OCI-LY7 (cell line): ENCODE measurements at places on chromosomes 5 and 9.

DNA sequence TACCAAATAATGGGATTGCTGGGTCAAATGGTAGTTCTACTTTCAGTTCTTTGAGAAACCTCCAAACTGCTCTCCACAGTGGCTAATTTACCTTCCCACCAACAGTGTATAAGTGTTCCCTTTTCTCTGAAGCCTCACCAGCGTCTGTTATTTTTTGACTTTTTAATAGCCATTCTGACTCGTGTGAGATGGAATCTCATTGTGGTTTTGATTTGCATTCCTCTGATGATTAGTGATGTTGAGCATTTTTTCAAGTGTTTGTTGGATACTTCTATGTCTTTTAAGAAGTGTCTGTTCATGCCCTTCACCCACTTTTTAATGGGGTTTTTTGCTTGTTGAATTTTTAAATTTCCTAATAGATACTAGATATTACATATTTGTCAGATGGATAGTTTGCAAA lies 28.4 kb upstream of the SUSD1 start:
- no peak for DNase-seq

GRCh38 chr9:83372957-83373356 lies 165.2 kb downstream of the FRMD3 start:
- DNase-seq, result no peak

DNA sequence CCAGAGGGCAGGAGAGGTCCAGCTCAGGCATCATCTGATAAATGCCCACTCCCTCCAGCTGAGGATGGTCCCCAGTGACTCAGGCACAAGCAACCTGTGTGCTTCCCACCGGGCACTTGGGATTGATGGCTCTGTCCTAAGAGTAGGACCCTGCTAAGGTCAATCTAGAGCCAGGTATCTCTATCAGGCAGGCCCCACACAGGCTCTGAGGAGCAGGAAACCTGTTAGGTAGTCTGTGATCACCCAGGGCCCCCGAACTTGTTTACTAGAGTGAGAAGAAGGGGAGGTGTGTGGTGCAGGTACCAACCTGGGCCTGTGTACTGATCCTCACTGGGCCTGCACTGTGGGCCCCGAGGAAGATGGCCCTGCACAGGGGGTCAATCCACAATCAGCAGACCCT lies 119.6 kb upstream of the FSTL4 start:
- no peak for DNase-seq

DNA sequence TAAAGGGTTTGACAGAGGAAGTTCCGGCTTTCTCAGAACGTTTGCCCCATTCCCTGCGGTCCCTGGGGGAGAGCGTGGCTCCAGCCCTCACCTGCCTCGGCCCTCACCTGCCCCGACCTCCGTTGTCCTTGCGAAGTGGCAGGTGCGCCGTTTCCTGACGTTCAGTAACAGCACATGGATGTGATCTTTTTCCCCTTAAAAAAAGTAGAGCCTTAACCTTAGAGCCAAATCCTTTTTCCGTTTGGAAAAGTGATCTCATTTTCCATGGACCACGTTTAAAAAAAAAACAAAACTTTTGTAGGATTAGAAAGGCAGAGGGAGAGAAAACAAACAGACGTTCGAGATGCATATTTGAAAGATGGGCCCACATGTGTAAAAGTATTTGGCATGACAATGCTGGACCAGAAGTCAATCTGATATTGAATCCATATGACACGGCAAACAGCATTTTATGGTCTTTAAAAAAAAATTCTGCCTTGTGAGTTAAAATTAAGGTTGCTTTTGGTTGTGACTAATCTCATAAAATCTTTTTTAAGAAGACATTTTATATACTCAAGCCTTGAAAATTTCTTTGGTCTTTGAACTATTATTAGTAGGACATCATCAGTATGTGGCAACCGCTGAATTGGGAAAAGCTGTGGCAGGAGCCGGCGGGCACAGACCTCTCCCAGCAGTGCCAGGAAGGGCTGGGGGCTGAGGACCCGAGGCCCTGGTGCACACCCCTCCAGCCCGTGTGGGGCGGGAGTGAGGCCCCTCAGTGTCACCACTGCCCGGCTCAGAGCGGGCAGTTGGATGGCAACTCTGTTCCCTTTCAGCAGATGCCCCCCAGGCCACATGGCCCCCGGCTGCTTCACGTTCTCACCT lies 42.5 kb upstream of the EXOC3 start:
- DNase-seq, result no peak

DNA sequence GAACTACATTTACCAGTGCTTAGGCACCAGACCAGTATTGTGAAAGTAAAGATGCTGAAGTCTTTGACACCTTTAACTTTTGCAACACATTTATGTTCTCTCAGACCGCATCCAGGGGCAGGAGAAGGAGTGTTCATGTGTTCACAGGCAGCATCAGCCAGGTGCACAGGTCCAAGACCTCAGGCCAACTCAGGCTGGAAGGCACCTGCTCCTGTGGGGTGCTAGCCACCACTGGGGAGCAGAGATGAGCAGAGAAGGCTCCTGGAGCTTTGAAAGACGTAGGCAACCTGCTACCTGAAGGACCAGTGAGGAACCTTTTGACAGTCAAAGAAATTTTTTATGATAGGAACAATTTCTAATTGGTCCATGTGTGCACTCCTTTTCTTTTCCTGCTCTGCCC lies 35.6 kb downstream of the DAPK1 start:
- DNase-seq, result peak; percentile 39

DNA sequence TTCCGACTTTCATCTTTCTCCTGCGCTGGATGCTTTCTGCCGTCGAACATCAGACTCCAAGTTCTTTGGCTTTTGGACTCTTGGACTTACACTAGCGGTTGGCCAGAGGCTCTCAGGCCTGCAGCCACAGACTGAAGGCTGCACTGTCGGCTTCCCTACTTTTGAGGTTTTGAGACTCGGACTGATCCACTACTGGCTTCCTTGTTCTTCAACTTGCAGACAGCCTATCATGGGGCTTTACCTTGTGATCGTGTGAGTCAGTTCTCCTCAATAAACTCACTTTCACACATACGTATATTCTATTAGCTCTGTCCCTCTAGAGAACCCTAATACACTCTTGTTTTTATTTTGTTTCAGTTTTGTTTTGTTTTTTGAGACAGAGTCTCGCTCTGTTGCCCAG lies 10.3 kb downstream of the FKBP15 start:
- DNase-seq, result no peak

GRCh38 chr9:107367727-107368502 lies 84.8 kb downstream of the RAD23B start:
- DNase-seq, result no peak

GRCh38 chr5:133664422-133664821 lies 52.1 kb upstream of the FSTL4 start:
- DNase-seq, result no peak

DNA sequence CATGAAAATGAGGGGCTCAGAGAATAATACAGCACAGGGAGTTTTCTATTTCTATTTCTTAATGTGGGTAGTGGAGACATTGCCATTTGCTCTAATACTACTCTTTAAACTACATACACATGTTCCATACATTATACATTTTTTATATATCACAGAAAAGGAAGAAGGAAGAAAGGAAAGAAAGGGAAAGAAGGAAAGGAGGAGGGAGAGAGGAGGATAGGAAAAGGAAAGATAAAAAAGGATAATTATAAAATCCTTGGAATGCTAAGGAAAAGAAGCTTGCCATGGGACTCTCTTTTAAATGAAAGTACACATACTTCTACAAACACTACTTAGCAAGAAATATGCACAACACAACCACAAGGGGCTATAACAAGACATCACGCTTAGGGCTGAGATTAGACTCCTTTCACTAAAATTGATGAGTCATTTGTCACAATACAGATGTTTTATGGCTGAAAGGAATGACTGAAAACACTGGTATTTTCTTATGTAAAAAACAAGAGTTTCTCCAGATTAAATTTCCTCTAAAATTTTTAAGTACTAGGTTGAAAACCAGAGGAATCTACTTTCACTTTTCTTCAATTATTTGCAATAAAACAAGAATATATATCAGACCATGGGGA lies 219.8 kb downstream of the ARL15 start:
- no peak for DNase-seq

- DNase-seq, result no peak
Measured at GRCh38 chr9:93898502-93899426, 56.4 kb downstream of the BARX1 start.

DNA sequence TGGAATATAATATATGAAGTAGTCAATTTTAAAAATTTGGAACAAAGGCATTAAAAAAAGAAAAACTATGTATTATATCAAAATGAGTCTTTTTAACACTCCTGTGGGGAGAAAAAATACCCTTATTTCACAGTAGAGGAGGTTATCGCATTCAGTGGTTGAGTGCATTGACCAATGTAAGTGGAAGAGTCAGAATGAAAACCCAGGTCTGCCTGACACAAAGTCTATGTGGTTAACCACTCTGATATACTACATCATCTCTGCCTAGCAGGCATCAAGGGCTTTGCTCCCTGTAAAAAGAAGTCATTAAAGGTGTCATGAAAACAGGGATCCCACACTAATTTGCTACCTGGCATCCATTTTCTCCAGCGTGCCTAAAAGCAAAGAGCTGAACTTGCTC lies 417.2 kb upstream of the C9orf72 start:
- DNase-seq, result no peak

DNA sequence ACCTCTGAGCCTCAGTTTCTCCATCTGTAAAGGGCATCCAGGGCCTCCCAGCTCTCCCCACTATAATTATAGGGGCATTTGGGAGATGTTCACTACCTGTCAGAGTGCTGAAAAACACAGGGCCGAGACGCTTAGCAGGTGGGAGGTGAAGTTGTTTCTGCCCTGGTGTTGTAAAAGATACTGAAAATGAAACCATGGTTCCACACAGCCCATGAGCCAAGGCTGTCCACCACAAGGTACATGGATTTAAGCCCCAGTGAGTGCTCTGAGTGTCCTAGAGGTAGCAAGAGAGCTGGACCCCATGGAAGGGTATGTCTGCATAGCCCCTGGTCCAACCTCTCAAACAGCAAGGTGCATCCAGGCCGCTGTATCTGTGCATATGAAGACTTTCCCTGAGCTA lies 137.5 kb downstream of the C5orf15 start:
- no peak for DNase-seq

GRCh38 chr5:153704110-153704509 lies 213.6 kb downstream of the GRIA1 start:
- no peak for DNase-seq

DNA sequence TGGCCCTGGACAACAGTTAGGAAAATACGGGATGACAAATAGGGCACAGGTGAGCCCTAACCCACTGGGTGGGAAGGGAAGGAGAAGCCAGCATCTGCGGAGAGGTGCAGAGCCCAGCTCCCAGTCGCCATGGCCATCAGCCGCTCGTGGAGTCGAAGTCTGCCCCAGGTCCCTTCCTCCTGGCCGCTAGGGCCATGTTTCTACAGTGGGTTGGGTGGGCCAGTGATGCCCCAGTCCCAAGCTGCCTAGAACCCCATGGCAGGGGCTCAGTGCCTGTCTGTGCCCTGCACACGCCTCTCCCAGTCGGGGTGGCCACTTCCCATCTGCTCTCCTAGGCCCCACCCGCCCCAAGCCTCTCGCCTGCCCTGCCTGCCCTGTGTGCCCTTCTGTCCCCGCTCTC lies 34.8 kb downstream of the OLFM1 start:
- DNase-seq, result no peak

- no peak for DNase-seq
Measured at GRCh38 chr9:92989561-92989960, 42.2 kb downstream of the FGD3 start.

GRCh38 chr5:71996789-71997188 lies 110.5 kb upstream of the MAP1B start:
- no peak for DNase-seq

DNA sequence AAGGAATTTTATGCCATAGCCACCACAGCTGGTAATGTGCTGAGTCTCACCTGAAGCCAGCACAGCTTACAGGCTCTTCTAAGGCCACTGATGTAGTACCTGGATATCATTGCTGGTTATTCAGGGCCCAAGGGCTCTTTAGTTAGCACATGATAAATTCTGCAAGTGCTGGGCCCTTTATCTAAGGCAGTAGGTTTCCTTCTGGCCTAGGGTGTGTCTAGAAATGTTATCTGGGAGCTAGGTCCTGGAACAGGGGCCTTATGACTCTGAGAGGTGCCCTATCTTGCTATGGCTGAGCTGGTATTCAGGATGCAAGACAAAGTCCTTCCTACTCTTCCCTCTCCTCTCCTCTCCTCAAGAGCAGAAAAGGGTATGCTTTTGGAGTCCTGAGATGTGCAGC lies 1424.5 kb upstream of the NUDT12 start:
- DNase-seq, result no peak

DNA sequence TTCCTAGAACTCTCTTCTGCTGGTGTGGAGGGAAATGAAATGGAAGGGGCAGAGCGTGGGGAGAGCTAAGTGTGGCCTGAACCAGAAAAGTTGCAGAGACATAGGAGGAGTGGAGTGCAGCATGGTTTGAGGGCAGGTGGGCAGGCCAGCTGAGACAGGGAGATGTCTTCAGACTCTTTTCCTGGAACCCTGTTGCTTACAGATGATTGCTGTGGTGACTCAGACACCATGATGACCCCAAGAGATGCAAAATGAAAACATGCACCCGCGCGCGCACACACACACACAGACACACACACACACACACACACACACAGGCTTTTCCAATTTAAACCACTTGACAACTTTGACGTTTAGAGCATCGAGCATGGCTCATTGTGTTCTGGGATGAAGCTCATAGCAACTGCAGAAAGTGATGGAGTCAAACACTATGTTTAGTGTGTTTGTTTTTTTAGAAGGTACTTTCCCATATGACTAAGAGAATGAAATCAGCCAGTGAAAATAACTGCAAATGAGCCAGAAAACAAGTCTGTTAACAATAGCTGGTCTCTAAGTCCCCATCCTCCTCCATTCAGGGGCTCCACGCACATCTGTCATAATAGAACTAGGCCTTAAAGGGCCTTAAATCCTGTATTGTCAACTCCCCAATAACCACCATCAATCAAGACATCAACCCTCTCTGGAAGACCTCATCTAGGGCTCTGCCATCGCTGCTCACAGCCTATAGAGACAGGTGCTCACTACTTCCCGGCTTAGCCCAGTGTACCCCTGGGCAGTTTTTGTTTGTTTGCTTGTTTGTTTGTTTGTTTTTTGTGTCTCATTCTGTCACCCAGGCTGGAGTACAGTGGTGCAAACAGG lies 9.6 kb downstream of the TMOD1 start:
- no peak for DNase-seq

DNA sequence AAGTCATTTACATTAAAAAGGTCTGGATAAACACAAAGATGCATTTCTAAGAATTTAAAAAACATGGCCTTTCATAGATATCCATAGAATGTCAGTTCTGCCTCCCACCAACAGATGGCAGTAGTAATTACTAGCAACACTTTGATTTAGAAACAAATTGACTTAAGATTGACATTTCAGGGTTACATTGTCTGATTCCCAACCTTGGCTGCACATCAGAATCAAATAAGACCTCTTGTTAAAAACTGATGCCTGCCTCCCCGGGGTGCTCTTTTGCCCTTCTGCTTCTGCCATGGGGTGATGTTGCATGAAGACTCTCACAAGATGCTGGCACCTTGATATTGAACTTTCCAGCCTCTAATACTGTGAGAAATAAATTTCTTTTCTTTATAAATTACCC lies 146.2 kb upstream of the GPR151 start:
- peak; percentile 47 for DNase-seq
